Chondrocyte (in vitro differentiated cells): ENCODE measurements at places on chromosomes 5 and 9.

DNA sequence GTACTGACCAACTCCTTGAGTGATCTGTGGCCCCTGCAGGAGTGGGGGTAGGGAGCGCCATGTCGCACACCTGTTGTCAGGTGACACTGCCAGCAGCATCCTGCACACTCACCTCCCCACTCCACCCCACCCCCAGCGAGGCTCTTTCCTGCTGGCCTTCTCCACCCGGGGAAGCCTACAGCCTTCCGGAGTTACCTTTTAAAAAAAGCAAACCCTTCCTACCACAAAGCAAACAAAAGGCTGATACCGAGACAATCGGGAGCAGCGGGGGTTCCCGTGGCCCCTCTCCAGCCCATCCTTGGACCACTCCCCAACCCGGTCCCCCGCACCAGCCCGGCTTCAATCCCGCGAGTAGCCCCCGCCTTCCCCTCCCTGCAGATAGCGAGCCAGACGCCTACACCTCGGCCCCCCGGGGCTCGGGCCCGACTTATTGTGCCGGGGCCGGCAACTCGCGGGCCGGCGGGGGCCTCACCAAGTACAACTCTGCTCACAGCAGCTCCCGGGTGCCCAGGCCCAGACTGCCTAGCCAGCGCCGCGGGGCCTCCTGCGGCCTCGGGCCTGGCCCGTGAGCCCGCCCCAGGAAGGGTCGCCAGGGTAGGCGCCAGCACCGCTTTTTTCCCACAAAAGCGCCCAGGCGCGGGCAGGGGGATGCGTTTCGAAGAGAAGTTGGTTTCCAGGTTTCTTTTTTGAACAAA, 724 bp downstream of the MACROH2A1 start:
- H3K4me1 ChIP-seq = peaks cover 59% of the 10 kb centered on the region
- no peak for DNase-seq
- no peaks in the 10 kb centered on the region for H3K36me3 ChIP-seq

- no peak overlapping the region for H3K4me3 ChIP-seq
- no peak overlapping the region for H3K27ac ChIP-seq
- H3K4me1 ChIP-seq = peaks cover 13% of the 10 kb centered on the region
- DNase-seq = no peak
- no peaks in the 10 kb centered on the region for H3K27me3 ChIP-seq
- H3K36me3 ChIP-seq = no peaks in the 10 kb centered on the region
Measured at GRCh38 chr5:160359816-160360215, 10.6 kb downstream of the C1QTNF2 start.

DNA sequence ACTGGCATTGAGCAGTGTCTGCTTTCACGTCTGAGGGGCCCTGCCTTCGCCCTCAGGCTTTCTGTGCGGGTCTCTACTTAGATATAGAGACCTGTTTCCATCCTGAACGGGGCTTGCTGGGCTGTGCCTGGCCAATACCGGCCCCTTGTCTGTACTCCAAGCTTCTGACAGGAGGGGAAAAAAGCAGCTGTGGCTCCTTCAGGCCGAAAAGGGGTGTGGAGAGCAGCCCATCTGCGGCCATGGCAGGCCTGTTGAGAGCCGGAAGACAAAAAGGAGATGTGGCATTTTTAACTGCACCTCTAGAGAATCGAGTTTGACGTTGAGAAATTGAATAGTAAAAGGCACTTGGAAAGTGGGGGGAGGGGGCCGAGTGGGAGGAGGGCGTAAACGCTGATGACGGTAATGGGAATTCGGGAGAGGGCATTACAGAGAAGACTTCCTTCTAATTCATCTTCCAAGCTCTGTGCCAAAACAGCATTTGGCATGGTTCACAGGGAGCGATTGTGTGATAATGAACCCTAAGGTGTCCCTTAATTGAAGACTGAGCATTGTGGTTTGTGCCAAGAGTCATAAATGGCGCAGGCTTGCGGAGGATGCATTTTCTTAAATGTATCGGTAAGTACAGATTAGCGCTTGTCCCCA, 25.1 kb upstream of the PRDM12 start:
- no peak overlapping the region for H3K4me3 ChIP-seq
- peak; percentile 60 for DNase-seq
- no peaks in the 10 kb centered on the region for H3K27me3 ChIP-seq
- H3K27ac ChIP-seq = no peak overlapping the region
- peaks cover 21% of the 10 kb centered on the region for H3K36me3 ChIP-seq

GRCh38 chr5:52779213-52779612, 8.5 kb upstream of the ITGA1 start:
- no peak overlapping the region for H3K27ac ChIP-seq
- H3K4me1 ChIP-seq = peaks cover 10% of the 10 kb centered on the region
- no peak for DNase-seq
- H3K36me3 ChIP-seq = no peaks in the 10 kb centered on the region

DNA sequence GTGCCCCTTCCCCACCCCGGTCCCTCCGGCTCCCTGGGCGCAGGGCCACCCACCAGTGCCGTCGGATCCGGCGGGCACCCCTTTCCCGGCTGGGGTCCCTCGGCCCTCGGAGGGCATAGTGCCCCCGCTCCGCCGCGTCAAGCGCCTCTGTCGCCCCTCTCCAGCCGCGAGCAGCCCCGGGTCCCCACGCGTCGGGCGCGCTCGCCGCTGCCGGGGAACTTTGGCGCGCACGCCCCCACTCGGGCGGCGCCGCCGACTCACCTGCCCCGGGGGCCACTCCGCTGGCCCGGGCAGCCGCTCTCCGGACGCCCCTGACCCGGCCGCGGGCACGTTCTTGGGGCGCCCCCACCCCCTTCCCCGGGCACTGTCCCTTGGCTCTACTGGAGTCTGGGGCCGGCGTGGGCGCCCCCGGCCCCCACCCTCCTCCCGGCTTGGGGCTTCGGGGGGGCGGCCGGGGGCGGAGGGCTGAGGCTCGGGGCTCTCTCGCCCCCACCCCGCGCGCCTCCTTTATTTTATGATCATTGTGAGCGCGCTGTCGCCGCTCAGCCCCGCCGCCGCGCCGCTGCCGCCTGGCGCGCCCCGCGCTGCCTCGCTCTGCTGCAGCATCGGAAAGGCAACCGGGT, 1.1 kb upstream of the FAM78A start:
- H3K36me3 ChIP-seq = peaks cover 1% of the 10 kb centered on the region
- no peak for DNase-seq
- peaks cover 14% of the 10 kb centered on the region for H3K27me3 ChIP-seq

DNA sequence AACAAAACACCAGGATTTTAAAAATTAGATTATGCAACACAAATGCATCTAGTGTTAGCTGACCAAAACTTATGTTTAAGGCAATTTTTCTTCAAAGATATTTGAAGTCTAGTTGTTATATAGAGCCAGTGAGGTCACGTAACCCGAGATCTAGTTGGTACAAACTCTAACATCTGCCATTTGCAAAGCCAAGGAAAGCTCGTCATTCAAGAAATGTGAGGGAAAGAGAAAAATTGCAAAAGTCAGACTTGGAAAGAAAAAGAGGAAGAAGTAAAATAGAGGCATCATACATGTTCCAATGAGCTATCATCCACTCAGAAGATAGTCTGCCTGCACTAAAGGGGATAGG, 293.4 kb upstream of the PUM3 start:
- H3K27me3 ChIP-seq = no peaks in the 10 kb centered on the region
- H3K36me3 ChIP-seq = no peaks in the 10 kb centered on the region
- peaks cover 16% of the 10 kb centered on the region for H3K4me1 ChIP-seq
- H3K27ac ChIP-seq = no peak overlapping the region
- no peak for DNase-seq
- no peak overlapping the region for H3K4me3 ChIP-seq

DNA sequence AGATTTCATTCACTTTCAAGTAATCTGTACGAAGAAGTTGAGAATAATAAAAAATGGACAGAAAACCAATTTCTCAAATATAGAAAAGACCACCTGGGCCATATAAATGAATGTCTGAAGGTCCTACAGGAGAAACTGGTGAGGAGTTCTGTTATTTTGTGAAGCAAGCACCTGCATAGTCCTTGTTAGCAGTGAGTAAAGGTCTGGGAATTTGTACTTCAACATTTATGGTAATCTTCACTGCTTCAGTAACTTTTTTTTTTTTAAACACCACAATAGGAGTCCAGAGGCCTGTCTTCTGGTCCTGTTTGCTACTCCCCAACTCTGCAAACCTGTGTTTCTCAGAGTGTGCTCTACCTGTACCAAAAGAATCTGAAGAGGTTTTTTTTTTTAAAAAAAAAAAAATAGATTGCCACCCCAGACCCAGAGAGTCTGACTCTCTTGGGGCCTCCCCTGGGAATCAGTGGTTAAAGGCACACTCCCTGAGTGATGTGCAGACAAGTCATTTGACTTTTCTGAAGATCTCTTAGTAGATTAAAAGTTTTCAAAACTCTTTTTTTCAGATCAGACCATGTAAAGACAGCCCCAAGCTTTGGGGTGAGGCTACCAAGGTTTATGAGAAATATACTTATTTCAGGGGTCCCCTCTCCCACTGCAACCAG, 55.5 kb downstream of the FAM81B start:
- H3K27ac ChIP-seq = peak overlapping the region; percentile 18
- H3K27me3 ChIP-seq = no peaks in the 10 kb centered on the region
- DNase-seq = no peak

GRCh38 chr9:19512103-19512832, 103.5 kb downstream of the ACER2 start:
- peaks cover 17% of the 10 kb centered on the region for H3K27me3 ChIP-seq
- no peak overlapping the region for H3K27ac ChIP-seq
- H3K36me3 ChIP-seq = no peaks in the 10 kb centered on the region
- no peak for DNase-seq
- no peaks in the 10 kb centered on the region for H3K4me1 ChIP-seq
- H3K4me3 ChIP-seq = no peak overlapping the region

DNA sequence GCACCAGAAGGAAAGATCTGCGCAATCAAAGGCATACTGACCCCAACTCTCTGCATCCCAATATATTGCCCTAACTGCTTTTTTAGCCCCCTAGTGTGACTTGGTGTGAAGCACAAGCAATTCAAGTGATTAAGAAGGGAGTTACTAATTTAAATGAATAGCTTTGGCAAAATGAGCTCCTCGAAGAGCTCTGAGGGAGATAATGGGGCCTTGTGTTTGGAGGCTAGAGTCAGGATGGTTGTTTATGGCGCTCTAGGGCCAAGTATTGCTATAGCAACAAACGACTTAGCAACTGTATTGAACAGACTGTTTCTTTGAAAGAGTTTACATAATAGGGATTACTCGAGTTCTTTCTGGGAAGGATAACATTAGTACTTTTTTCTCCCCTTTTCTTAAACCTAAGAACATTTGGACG, 11.5 kb upstream of the C5orf58 start:
- H3K27ac ChIP-seq = no peak overlapping the region
- peaks cover 24% of the 10 kb centered on the region for H3K4me1 ChIP-seq
- peaks cover 3% of the 10 kb centered on the region for H3K27me3 ChIP-seq

DNA sequence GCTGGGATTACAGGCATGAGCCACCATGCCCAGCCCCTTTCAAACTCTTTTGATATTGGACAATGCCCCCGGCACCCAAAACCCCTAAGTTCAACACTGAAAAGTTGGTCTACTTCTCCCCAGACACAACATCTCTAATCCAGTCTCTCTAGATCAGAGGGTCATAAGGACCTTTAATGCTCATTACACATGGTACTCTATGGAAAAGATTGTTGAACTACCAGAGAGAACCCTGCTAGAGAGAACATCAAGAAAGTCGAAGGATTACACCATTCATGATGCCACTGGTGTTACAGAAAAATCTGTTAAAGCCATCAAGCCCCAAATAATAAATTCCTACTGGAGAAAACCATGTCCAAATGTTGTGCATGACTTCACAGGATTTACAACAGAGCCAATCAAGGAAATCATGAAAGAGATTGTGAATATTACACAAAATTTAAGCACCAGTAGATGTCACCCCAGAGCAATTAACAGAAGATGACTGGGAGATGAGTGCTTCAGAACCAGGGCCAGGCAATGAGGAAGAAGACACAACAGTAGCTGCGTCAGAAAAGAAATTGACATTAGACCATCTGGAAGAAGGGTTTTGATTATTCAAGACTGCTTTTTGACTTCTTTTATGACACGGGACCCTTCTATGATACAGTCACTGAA, 28.3 kb upstream of the NIPAL4 start:
- no peaks in the 10 kb centered on the region for H3K4me1 ChIP-seq
- H3K4me3 ChIP-seq = no peak overlapping the region
- H3K27me3 ChIP-seq = no peaks in the 10 kb centered on the region
- H3K36me3 ChIP-seq = no peaks in the 10 kb centered on the region
- no peak for DNase-seq

GRCh38 chr9:37119360-37119759, 1.0 kb upstream of the ZCCHC7 start:
- peaks cover 3% of the 10 kb centered on the region for H3K36me3 ChIP-seq
- peak overlapping the region; percentile 99 for H3K27ac ChIP-seq
- H3K27me3 ChIP-seq = peaks cover 4% of the 10 kb centered on the region
- no peak for DNase-seq
- peaks cover 32% of the 10 kb centered on the region for H3K4me1 ChIP-seq
- H3K4me3 ChIP-seq = peak overlapping the region; percentile 94

DNA sequence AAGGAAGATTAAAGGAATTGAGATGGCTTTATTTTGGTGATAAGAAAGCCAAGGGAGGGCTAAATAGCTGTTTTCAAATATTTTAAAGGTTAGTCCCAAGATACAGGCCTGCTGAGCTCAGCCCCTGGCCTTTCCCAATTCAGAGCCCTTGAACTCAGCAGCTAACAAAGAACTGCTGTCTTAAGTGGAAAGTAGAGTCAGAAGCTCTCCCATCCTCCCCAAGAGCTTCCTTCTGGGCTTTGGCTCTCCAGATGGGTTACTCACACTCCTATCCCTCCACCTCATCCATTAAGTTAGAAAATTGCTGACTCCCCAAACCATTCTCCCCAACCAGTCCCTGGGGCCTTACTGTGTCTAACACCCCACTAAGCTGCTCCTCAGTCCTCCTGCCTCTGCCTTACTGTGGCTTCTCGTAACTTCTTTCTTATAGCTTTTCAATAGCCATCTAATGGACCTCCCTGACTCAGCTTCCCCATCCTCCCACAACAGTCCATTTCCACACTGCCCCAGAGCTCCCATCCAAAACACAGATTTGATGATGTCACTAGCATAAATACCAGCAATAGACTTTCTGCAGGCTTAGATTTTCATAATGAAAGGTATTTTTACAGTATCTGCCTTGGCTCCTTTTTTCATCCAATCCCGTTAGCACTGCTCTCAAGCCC, 239.1 kb downstream of the ENC1 start:
- no peaks in the 10 kb centered on the region for H3K27me3 ChIP-seq
- H3K36me3 ChIP-seq = no peaks in the 10 kb centered on the region
- DNase-seq = no peak
- no peak overlapping the region for H3K27ac ChIP-seq
- no peak overlapping the region for H3K4me3 ChIP-seq
- H3K4me1 ChIP-seq = peaks cover 15% of the 10 kb centered on the region

DNA sequence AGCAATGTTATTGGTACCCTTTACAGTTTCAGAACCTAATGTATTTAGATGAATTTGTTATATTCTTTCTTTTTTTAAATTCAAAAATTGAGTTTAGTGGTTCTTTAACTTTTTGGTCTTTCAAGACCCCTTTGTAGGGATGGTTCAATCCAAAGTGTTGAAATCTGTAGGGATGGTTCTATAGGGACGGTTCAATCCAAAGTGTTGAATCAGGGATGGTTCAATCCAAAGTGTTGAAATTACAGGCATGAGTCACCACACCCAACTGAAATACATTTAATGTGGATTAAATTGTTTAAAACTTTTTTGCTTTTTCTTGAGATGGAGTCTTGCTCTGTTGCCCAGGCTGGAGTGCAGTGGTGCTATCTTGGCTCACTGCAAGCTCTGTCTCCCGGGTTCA, 30.6 kb downstream of the SNX2 start:
- DNase-seq = no peak
- H3K4me3 ChIP-seq = no peak overlapping the region
- no peak overlapping the region for H3K27ac ChIP-seq
- no peaks in the 10 kb centered on the region for H3K27me3 ChIP-seq
- H3K4me1 ChIP-seq = no peaks in the 10 kb centered on the region

GRCh38 chr5:50666261-50667022, at the start of gene PARP8:
PARP8 (plus strand) TSS chr5:50666637; CDS start chr5:50667096, 459 bp downstream.
- no peaks in the 10 kb centered on the region for H3K36me3 ChIP-seq
- H3K27ac ChIP-seq = peak within 1 kb of the TSS; percentile 97
- peak within 1 kb of the TSS; percentile 94 for H3K4me3 ChIP-seq
- DNase-seq = peak; percentile 88
- peaks cover 39% of the 10 kb centered on the region for H3K4me1 ChIP-seq
- no peaks in the 10 kb centered on the region for H3K27me3 ChIP-seq
